ENCODE measurements at places on chromosomes 13 and 19.

DNA sequence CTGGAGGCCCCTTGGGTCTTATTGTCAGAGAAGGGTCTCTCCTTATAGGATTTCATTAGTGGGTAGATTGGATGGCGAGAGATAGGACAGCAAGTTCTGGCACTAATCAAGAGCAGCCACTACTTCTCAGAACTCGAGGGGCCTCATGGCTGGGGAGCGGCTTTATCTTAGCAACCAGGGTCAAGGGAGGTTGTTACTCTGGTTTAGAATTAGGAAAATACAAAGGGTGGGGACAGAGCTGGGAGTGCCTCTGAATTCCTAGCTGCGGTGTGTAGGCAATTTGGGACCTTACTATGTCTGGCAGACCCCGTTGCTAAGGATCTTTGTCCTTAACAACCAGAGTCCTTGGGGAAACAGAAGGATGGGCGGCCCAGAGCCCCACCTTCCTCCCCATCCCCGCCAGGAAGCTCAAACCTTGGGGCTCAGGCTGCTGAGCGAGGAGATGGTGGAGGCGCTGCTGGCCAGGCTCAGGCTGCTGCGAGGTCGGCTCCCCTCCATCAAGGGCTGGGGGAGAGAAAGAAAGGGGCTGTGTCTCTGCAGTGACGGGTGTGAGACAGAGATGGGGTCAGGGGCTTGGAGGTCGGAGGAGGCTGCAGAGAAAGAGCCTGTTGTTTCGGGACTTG, 1.2 kb downstream of the PLEKHA4 start:
- DNase-seq = no peak

GRCh38 chr19:18364826-18365528, 21.0 kb upstream of the GDF15 start:
- no peak for DNase-seq

GRCh38 chr13:48319531-48320398, 16.2 kb downstream of the RB1 start:
- DNase-seq = no peak

DNA sequence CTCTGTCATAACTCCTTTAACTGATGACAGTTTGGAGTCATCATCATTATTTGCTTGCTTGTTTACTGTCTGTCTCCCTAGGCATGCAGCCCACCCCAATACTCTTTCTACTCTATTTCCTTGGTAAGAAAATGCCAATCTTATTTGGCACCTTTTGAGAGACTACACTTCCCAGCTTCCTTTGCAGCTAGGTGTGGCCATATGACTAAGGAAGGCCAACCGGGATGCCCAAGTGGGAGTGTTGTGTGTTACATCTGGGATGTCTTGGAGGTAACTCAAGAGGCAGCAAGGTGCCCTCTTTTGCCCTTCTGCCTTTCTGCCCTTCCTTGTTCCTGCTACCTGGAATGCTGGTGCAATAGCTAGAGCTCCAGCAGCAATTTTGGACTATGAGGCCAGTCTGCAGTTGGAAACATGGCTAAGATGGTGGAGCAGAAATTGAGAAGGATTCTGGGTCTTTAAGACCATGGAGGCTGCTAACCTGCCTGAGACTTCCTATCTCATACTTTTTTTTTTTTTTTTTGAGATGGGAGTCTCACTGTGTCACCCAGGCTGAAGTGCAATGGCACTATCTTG, 27.5 kb downstream of the C19orf81 start:
- no peak for DNase-seq

DNA sequence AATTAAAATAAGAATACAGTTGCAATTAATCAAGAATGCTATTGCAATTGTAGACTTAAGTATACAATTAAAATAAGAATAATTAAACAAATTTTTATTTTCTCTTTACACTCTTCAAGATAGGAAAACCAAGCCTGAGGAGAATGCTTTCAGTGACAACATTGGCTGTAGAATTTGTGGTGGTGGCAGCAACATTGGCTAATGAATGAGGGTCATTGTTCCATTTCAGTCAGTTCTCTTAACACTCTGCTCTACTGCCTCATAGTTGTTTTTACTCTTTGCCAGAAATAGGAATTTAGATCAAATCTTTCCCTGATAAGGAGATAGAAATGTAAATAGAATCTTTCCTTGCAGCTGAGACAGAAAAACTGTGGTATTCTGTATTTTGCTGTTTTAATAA, 391.6 kb downstream of the PCDH20 start:
- DNase-seq = no peak

DNA sequence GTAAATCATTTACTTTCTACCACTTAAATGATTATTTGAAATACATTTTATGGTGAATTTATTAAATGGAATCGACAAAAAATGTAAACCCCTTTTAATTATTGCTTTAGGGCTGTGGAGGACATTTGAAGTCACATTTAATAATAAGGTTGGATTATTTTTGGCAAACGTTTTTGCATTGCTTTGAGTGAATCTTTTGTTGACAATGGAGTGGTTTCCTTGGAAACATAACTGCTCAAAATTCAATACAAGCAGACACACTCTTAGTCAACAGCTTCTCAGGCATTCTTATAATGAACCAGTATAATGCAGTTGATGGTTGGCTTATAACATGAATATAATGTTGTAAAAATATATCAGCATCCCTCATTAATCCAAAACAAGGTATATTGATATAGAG, 104.7 kb downstream of the DCLK1 start:
- DNase-seq = no peak

GRCh38 chr13:35531526-35531925, 55.0 kb upstream of the MAB21L1 start:
- DNase-seq = no peak

DNA sequence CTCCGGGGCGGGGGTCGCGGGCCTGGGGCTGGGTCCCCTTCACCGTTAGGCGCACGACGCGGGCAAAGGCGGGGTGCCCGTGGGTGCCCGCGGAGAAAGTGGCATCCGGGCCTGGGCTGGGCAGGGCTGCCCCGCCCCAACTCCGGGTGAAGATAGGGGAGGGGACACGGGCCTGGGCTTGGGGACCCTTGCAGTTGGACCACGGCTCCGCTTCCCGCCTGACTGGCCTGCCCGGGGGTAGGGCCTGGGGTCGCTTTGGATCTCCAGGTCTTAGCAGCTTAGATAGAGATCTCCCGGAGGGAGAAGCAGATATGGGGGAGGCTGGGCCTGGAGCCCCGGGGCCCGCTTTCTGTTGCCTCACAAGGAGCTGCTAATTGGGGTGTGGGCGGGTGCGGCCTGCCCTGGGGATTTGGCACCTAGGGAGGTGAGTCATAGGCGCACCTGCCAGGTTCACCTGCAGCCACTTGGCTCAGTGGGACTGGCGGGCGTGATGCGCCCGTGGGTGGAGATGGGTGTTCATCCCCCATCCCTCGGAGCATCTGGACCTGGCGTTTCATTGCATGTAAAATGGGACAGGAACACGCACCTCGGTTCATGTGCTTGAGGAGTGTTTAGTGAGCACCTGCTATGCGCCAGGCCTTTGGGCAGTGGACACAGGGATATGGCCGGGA, 585 bp downstream of the MAP1S start:
- peak; percentile 13 for DNase-seq

GRCh38 chr19:57016076-57016475, 103.7 kb upstream of the USP29 start:
- no peak for DNase-seq

- no peak for DNase-seq
Observed at GRCh38 chr13:57409656-57410055, 221.9 kb upstream of the PCDH17 start.

DNA sequence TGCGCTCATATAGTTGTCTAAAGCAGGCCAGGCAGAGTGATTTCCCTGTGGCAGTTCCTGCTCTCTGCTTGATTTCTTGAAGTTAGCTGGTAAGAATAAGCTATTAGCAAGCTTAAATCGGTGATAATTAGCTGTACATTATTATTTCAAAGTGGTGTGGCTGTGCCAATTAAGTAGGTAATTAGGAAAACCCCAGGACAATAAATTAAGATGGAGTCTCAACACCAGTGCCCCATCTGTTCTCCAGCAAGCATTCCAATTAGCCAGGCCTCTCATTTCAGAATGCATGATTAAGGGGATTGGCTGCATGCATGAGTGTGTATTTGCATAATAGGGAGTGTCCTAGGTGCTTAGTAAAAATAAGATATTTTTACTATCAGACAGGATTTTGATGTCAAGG, 342.3 kb downstream of the GPC5 start:
- no peak for DNase-seq

GRCh38 chr19:39919976-39920375, 14.5 kb downstream of the FCGBP start:
- no peak for DNase-seq

DNA sequence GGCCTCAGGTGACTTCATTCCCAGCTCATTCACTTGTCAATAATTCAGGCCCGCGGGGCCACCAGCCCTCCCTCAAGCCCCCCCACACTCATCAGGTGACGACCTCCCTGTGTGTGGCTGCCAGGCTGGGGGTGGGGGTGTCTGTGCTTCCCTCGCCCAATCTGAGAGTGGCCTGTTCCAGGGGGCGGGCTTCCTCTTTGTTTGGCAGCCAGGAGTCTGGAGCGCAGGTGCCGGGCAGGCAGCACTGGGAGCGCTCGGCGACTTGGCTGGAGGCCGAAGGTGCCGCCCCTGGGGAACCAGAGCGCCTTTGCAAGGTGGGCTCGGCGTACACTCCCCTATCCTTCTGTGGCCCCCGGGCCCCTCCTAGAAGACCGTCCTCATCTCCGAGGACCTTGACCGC, 5.4 kb upstream of the ZNF98 start:
- DNase-seq = no peak

- no peak for DNase-seq
Observed at GRCh38 chr13:37138169-37138568, 32.7 kb upstream of the CSNK1A1L start.

DNA sequence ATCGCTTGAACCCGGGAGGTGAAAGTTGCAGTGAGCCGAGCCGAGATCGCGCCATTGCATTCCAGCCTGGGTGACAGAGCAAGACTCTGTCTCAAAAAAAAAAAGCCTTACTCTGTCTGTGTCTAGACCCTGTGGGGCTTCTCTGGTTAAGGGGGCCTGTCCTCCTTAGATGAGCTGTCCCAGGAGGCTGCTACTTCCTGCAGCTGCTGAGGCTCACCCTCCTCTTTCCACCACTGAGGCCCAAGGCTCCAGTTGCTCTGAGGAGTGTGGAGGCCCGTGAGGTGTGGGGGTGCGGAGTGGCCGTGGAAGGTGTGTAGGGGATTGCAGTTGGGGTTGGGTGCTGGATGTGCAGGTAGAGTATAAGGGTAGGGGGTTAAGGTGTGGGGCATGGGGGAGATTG, 22.1 kb upstream of the RASA3 start:
- no peak for DNase-seq

DNA sequence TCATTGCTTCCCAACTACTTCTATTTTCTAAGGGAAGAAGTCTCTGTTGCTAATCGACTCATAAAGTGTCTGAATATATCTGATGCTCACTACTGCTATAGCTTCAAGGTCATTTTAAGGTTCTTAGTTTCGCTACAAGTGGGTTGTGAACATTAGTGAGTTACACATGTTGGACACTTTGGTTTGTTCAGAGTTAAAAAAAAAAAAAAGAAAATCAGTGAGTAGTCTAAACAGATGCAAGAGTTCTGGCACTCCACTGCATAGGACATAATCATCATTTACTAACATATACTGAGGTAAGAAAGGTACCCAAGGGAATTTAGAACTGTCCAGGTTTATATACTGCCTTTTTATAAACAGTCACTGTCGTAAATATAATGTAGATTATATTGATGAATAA, 108.8 kb downstream of the KLF12 start:
- DNase-seq = no peak

- DNase-seq = no peak
Observed at GRCh38 chr19:46385636-46386035, 27.7 kb downstream of the CCDC8 start.

- peak; percentile 25 for DNase-seq
Observed at GRCh38 chr19:18373892-18374629, 11.9 kb upstream of the GDF15 start.

GRCh38 chr13:97537110-97537509, 103.1 kb downstream of the RAP2A start:
- no peak for DNase-seq

DNA sequence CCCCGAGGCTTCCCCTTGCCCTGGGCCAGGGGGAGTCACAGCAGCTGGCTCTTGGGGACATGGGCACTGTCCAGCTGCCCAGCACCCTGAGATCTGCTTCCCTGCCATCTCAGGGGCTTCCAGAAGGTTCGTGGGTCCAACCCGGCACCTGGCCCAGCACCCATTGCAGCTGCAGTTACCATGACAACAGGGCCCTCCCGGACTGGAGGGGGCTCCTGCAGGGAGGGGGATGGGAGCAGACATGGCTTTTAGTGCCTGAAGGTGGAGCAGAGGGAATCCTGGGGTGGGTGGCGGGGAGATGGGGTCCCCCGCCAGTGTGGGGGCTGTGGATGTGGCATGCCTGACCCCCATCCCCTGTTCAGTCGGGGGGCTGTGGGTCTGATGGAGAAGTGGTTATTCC, 14.7 kb downstream of the PIN1 start:
- DNase-seq = no peak

DNA sequence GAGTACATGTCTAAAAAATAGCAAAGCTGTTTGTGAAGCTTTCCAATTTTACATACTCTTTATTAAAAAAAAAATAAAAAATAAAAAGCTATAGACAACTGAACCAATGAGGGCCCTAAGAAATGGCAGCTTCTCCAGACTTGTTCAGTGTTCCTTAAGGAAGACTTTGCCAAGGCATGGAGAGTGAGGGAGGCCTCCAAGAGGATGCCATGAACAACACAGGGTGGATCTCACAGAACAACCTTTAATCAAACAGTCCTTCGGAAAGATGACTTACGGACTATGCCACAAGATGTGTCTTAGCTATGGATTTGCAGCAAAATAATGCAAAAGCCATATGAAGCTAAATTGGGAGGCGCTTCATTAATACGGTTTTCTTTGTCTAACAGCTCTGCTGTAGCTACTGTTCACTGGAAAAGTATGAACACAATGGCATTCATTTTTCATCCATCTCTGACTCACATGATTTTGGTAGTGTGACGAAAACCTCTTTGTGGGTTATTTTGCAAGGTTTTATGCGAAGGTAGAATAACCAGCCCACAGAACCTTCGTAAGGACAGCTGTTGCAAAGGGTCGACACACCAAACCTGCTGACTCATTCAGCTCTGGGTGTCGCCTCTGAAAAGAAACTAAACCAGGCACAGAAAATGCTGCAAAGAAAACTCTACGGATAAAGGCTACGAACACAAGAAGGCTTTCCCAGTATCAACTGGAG, 27.7 kb downstream of the EFNB2 start:
- DNase-seq = no peak
